ENCODE measurements at places on chromosomes 3 and 15.

GRCh38 chr3:13519006-13519791 lies 29.7 kb upstream of the FBLN2 start:
- DNase-seq, result no peak

DNA sequence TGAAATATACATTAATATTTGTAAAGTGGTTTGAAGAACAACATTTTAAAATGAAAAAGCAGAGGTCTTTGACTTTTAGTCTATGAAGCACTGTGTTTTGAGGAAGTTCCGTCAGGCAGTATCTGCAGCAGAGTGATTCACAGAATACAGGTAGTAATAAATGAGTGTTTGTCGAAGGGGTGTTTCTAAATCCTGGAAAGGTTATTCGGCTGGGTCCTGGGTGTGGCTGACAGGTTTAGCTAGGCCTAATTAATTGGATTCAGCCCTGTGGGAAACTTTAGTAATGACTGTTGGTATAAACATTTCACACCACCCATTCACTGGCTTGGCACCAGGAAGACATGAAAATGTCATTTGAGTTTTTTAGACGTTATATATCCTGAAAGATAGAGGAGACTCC lies 51.3 kb downstream of the TIPARP start:
- no peak for DNase-seq

GRCh38 chr3:134066158-134066541 lies 36.4 kb upstream of the SLCO2A1 start:
- DNase-seq, result no peak

DNA sequence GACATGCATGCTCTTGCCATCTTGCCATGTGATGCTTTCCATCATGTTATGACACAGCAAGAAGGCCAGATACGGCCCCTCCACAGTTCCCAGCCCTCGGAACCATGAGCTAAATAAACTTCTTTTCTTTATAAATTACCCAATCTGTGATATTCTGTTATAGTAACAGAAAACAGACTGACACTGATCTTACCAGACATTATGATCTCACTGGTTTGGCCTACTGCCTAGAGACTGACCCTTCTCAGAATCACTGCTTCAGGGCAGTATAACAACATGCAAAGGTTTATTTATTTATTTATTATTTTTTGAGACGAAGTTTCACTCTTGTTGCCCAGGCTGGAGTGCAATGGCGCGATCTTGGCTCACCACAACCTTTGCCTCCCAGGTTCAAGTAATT lies 14.0 kb downstream of the ZNF619 start:
- DNase-seq, result no peak

GRCh38 chr3:30620402-30621360 lies 14.3 kb downstream of the TGFBR2 start:
- DNase-seq, result peak; percentile 36

- DNase-seq, result no peak
Observed at GRCh38 chr15:66063147-66063546, 190.4 kb downstream of the MEGF11 start.

- no peak for DNase-seq
Observed at GRCh38 chr3:163879172-163879571, 1199.1 kb downstream of the SI start.

GRCh38 chr15:76517910-76518309 lies 181.3 kb downstream of the ISL2 start:
- no peak for DNase-seq

DNA sequence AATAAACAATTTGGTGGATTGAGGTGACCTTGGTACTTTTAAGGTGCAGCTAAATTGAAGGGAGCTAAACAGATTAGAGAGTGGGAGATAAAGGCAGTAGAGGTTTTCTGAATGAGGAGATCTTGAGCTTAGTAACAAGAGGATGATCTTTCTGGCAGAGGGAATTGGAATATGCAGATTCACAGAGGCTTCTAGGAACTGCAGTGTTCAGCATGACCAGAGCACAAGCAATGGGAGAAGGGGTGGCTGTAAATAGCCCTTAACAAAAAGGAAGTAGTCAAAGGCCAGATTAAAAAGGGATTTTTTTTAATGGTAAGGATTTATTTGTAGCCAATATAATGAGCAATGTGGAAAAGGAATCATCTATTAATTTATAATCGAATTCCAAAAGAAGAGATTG lies 5.7 kb upstream of the BNIP2 start:
- no peak for DNase-seq

- no peak for DNase-seq
Observed at GRCh38 chr3:151753846-151754245, 20.1 kb downstream of the AADACL2 start.

DNA sequence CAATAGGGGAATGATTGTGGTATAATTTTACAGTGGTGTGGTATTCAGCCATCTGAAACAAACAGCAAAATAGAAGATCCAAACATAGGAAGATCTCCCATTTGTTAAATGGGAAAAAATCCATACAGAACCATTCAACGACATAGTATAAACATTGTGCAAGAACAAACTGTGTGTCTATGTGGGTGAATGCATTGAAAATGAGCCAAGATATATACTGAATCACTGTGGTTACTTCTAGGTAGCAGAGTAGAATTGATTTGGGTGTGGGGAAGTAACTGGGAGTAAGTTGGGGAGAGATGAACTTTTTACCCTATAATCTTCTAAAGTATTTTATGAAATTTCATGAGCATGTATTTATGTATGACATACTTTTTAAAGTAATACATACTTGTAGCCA lies 123.1 kb upstream of the UMPS start:
- DNase-seq, result no peak

GRCh38 chr3:67540198-67540894 lies 114.1 kb downstream of the SUCLG2 start:
- DNase-seq, result no peak

DNA sequence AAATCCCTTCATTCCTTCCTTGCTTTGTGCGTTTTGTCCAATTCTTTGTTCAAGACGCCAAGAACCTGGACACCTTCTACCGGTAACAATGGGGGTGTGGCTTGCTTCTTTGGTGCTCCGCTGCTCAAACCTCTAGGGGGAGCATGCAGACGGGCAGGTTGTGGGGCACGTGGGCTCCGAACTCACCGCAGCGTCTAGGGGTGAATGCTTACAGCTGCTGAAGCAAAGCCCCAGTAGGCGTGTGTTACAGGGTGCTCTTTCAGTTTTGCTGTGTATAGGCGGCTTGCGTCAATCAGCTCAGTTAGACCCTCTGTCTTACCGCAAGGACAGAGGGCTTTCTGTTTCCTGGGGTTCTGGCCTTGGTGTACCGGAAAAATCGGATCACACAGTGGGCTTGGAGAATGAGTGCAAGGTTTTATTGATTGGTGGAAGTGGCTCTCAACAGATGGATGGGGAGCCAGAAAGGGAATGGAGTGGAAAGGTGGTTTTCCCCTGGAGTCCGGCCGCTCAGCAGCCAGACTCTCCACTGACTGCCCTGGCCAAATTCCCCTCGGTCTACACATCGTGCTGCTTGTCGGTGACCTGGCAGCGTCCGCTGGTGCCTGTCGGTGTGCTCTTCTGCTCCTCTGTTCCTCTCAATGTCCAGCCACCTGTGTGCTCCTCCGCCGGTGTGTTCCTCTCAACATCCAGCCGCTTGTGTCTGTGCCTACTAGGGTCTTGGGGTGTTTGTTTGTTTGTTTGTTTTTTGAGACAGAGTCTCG lies 1.2 kb upstream of the LRRC34 start:
- peak; percentile 76 for DNase-seq

GRCh38 chr3:173711619-173712018 lies 314.1 kb downstream of the NLGN1 start:
- no peak for DNase-seq

DNA sequence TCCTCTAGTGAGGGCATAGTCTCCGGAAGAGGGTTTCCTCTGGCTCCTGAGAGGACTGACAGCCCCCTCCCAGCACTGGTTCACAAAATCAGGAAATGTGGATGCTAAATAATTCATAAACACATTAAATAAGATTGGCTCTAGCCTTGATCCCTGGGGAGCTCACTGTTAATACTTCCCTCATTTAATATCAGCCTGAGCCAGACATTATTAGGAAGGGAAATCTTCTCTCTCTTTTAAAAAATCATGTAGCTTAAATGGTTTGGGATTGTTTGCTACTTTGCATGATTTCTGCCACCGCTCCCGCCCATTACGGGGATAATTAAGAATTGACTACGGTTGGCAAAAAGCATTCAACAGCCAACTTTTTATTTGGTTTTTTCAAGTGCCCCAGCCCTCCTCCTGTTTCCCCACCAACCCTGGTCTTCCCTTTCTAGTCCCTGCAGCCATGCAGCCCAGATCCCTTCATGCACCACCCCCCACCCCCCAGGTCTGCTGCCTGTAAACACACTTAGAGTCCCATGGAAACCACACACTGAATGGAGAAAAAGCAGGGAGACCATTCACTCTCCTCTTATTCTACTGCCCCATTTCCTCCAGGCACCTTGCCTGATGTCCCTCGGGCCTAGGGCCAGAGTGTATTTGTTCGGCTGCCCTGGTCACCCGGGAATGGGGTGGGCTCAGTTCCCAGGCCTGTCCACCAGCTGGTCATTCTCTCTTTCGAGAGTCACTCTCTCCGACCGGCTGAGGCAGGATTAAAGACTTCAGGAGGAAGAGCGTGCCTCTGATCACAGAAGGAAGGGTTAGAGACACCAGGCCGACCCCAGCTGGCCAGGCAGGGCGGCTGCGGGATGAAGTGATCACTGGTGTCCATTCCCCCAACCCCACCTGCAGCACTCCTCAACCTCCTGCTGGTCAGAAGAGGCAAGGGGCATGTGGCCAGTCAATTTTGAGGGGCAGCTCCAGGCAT lies 45.1 kb downstream of the SEMA5B start:
- no peak for DNase-seq

DNA sequence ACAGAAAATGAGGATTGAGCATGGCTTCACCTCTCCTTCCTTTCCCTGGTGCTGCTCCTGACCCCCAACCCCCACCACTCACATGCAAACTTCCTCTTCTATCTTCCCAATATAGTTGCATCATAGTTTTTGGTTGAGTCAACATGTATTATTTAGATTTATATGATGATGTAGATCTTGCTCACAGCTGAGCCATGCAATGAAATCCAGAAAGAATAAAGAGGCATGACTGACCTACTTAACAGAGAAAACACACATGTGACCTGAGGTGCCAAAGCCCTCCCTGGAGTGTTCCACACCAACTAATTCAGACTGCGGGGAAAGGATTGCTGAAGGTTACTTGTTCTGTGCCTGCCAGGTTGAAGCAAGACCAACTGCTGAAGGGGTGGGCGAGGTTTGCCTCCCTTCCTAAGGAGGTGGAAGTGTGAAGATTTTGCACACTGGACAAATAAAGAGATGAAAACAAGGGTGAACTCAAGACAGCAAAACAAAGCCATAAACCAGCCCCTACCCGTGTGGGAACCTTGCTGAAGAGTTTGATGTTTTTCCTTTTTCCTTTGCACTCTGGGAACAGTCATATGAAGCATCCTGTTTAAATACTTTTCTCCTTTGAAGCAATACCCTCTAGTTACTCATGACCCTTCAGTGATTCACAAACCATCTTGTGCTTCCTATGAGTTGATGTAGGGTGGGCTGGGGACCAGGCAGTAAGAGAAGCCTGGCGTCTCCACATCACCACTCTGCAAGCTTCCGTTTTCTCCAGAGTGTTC lies 155.2 kb upstream of the UBE2E1 start:
- no peak for DNase-seq

- DNase-seq, result no peak
Observed at GRCh38 chr3:20007960-20008359, 4.1 kb downstream of the PP2D1 start.

GRCh38 chr15:69479971-69480370 lies 27.4 kb downstream of the RPLP1 start:
- no peak for DNase-seq

- DNase-seq, result no peak
Observed at GRCh38 chr15:25541228-25541627, 102.4 kb upstream of the UBE3A start.

- no peak for DNase-seq
Observed at GRCh38 chr15:81947548-81947947, 98.3 kb downstream of the MEX3B start.

DNA sequence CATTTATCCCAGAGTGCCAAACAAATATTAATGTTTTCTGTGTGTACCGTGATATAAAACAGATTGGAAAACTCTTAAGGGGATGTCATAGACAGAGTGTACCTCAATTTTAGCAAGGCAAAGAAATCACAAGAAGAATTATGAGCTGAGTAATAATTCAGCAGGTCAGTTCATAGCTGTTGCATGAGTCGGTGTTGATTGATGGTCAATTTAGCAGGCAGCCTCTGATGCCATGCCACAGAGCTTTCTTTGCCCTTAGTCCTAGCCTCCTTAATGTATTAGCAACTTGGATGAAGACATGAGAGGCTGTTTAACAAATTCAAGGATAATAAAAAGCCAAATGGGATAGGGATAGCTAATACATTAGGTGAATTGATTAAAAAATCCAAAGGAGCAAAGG lies 6.8 kb downstream of the SLC35A5 start:
- no peak for DNase-seq

DNA sequence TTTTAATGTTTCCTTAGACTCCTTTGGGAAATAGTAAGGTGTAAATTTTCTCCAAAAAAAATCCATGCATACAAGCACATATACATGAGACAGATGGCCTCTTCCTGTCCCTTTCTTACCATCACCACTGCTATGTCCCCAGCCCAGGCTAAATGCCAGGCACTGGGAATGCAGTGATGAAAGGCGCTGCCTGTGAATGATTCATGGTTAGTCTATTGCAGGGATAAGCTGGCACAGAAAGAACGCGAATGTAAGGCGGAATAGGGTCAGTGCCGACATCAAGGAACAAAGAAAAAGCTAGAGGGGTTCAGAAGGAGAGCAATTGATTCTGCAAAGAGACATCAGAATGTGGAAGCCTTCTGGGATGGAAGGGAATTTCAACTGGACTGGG lies 36.2 kb upstream of the CFAP161 start:
- DNase-seq, result no peak

DNA sequence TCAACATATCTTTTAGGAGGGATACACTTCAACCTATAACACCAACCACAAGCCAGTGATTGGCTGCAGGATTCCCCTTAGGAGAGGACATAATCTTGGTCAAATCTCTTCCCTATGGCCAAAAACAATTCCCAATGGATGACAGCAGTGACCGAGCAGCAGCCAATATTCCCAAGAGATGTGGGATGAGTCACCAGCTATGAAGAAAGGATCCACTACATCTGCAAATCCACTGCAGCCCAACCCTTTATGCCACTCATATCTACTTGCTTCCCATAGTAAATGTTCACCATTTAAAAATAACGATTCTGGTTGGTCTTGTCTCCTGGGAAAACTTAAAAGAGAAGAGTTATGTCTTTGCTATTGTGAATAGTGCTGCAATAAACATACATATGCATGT lies 4.5 kb upstream of the IQCF5 start:
- no peak for DNase-seq

All from activated CD8-positive, alpha-beta memory T cell treated with anti-CD3 and anti-CD28 coated beads, Interleukin-2, amount 50 U/mL, for 4 hours (primary cell).